ENCODE measurements at places on chromosomes 11 and 22. TPM values are rescaled to one million over a fixed set of nuclear protein-coding genes. Genes with fewer than 3 reads are reported as not detected.

Gene MMP7
- total RNA-seq: 29.1 TPM

Gene RIBC2
- 1.8 TPM for total RNA-seq

Gene PCSK7
- total RNA-seq: 20.7 TPM

Gene SCUBE2
- total RNA-seq: 0.44 TPM

Gene HBE1
- total RNA-seq: 0.09 TPM

Gene MICALL1
- total RNA-seq: 20.7 TPM

Gene ISX
- total RNA-seq: not detected

Gene OR8D1
- total RNA-seq: not detected

Gene H19
- 10.4 TPM for total RNA-seq

Gene MAPK12
- 26.6 TPM for total RNA-seq

Measured in A549 treated with dexamethasone at 1 μM for 4 hours (cell line).